Tongue (tissue), 3 donors: ENCODE measurements at places on chromosomes 7 and 10.

DNA sequence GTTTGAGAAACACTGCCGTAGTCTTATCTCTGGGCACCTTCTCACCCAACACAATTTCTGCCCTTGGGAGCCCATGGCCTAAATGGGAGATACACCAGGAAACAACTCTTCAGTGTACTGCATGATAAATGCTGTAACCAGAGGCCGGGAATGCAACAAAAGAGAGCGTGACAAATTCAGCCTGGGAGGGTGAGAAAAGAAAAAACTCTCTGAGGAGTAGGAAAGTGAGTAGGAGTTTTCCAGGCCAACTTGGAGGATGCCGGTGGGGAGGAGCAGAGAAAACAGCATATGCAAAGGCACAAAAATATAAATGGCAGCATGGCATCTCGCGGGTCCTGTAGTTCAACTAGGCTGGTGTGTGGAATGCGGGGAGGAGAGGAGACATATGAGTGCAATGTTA lies 624.5 kb downstream of the PARD3 start:
- no peak for DNase-seq

GRCh38 chr10:6786579-6787031 lies 206.5 kb upstream of the PRKCQ start:
- peak; percentile 85 for DNase-seq

DNA sequence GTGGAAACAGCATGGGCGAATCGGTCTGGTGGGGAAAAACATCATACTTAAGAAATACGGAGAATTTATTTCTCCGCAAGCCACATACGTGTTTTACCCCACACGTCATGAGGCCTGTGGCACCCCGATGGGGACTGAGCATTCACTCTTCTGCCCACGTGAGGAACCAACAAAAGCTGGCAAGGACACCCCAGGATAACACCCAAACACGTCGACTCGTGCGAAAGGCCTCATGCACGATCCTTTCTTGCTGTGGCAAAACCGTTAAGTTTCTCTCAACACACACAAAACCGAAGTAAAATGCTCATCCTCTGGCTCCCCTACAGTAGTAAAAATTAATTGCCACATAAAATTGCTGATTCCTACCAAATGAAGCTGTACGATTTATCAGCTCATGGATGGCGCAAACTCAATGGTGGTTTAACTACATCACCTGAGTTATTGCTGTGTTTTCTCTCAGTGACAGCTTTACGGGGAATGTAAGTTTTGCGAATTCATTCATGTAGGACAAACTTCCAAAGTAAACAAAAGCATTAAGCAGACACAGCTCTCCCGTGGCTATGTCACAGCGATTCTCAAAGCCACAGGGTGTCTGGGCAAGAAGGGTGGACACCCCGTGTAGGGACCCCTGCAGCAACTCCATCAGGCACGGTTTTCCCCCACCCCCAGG lies 97.0 kb downstream of the CTBP2 start:
- DNase-seq = no peak

- no peak for DNase-seq
Measured at GRCh38 chr10:17865351-17865750, 56.2 kb downstream of the MRC1 start.

DNA sequence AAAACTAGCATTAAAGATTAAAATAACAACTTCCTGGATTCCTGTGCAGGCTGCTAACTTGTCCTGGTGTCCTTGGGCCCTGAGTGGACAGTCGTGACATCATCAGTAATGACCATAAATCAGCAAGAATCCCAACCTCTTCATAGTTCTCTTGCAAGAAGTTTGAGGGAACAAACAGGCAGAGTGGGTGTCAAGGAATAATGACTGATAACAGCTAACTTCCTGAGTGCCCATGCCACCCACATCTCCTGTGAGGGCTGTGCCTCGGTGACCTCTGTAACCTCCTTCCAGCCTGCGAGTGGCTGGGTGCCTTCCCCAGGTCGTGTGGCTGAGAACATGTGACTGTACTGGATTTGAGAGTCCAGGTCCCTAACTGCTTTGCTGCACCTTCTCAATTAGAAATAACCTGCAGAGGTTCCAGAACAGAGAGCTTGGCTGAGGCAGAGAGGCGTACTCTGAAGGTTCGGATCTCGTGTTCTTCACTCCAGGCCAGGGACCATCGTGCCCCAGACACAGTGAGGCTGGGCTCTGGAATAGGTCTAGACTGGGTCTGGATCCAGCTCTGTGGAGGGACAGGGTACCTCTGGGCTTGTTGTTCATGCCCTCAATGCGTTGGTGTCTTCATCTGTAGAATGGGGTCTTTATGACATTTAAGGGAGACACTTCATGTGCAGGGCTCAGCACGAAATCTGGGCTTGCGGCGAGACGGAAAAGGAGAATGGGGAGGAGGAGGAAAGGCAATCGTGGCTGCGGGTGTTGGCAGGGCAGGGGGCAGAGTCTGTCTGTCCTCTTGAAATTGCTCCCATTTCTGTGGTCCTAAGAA lies 313.1 kb upstream of the ZNF32 start:
- DNase-seq = no peak

DNA sequence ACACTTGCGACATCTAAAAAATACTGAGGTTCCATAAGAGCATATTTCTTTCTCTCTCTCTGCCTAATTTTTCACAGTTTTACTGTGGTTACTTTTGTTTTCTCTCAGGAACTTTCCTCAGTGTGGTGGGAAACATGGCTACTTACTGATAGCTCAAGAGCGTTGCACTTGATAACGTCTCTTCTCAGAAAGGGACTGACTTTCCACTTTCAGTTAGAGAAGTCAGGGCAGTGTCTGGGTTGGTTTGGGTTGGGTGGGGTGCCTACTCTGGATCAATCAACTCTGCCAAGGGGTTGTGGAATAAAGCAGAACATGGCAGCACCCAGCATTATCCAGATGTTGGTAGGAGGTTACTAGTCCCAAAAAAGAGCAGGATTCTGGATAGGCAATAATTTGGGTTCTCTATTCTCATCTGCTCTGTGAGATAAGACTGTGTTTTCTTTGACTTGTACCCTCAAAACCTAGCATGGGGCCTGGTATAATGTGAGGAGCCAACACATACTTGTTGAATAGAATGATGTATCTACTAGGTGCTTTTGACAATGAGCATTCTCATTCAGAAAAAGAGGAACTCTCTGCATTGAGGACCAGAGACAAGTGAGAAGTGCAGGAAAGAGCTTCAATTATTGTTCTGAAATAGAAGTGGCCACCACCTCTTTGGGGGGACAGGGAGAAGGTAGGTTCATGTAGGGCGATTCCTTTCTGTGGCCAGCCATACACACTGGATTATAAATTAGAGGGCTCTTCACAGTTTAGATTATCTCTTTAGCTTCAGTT lies 315.7 kb downstream of the REEP3 start:
- no peak for DNase-seq

- DNase-seq = no peak
Measured at GRCh38 chr10:17120694-17121093, 8.9 kb downstream of the CUBN start.

DNA sequence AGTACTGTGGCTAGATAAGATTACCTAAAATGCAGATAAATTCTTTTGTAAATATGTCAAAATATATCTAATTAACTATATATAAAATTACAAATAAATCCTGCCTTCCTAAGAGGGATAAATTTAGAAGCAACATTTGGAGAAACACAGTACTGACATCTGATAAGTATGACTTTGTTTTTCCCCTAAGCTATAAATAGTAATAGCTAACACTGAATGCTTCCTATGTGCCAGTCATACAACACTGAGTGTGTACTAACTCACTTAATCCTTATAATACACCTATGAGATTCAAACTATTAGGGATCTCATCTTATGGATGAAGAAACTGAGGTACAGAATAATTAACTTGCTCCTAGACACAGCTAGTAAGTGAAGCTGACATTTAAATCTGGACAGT lies 733.4 kb downstream of the MAGI2 start:
- DNase-seq = peak; percentile 24

DNA sequence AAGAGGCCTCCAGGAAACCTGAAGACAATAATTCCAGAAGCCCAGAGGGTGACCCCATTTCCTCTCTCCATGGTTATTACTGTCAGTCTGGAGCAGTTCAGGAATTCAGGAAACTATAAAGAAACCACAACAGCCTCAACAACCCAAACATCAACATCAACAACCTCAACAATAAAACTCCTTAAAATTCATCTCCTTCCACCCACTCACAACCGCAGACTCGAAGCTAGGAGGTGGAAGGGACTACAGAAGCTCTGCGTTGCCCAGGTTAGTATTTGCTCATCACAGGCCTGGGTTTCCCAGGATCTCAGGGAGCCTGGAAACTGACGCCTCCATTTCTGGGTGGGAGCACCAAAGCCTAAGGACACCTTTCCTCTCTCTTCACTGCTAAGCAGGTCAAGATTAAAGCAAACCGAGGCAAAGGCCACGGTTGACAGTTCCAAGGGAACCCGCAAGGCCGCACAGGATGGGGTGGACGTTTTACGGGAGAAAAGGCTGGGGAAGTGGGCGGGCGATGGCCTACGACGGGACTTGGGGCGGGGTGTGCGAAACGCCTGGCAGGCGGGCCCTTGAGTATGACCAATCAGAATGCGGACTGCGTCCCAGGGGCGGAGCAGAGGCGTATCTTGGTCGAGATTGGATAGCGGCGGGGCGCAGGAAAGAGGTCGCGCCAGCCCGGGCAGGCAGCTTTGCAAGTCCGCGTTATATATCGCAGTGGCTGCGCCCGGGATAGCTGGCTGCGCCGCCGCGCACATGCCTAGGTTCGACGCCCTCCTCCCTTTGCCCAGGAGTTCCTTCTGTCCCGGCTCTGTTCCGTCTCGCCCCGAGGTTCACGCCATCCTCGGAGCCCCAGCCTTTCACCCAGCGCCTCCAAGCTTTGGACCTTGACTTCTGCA lies at the start of gene ELOVL3:
Gene ELOVL3 (plus strand): TSS at position 654 of the 896 bp plus-strand sequence. CDS start 250 bp downstream, outside the sequence.
- peak; percentile 98 for DNase-seq

DNA sequence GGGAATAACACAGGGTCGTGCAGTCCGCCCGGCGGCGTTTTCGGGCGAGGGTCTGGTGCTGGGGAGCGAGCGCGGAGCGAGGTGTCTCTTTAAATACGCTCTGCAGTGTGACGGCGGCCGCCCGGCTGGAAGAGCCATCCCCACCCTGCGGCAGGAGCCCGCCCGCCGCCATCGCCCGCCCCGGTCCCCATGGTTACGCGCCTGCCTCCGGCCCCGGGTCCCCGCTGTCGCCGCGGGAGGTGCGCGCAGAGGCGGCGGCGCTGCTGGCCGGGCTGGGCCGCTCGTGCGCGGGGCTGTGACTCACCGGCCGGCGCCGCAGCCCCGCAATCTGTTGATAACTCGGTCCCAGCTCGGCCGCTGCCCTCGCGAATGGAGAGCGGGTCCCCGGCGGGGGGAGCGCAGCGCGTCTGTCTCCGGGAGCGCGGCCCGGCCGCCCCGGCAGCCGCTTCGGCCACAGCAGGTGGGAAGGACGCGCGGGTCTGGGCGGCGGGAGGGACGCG lies at the start of gene ADGRA1:
Gene ADGRA1 (plus strand): TSS at position 246 of the 500 bp plus-strand sequence. CDS start 986 bp downstream, outside the sequence.
- peak; percentile 64 for DNase-seq

- DNase-seq = no peak
Measured at GRCh38 chr7:95758187-95758586, 14.2 kb upstream of the DYNC1I1 start.

DNA sequence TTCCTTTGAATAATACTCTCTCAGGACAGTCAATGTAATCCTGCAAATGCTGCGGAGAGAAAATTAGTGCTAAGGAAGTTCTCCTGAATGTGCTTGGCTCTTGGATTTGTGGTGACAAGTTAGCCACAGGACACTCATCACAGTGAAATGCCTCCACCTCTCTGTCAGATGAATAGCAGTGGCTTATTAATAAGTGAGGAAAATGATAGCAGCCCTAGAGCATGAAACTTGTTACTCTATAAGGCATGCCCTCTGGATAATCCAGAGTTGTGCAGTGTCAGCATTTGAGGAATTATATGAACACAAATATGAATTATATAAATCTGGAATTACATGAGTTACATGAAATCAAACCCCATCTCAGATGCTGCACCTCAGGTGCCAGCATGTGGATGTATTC lies 23.5 kb upstream of the TBX20 start:
- no peak for DNase-seq

DNA sequence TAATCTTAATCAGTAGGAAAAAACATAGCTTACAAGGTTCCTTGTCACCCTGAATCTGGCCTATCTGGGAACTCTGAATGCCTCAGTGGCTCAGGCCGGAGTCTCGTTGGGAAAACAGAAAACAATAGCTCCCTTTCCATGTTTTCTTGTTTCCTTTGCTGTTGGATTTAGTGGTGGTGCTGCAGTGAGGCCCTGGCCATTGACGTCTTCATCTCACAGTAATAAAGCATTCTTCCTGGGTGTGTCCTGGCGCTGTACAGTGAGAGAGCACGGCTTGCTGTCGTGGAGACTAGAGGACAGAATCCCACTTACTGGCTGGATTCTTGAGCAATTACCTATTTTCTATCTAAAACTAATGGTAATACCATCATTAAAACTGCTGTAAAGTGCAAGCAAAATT lies 1.3 kb upstream of the SPOCK2 start:
- DNase-seq = peak; percentile 36

DNA sequence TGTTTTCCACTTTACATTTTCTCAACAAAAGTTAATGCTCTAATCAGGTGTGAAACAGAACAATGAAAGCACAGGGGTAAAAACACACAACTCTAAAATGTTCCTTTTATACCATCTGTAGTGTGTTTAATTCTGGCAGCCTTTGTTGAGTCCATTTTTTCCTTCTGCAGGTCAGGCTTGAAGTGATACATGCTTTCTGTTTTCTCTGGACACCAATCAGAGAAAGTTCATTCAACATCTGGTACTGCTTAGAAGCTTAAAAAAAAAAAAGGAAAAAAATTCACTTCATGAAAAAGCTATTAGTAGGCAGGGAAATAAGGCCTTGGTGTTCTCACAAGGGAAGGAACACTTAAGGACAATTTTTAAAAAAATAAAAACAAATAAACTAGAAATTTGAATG lies 231.3 kb upstream of the RHOBTB1 start:
- peak; percentile 84 for DNase-seq

GRCh38 chr7:158255156-158255555 lies 332.5 kb downstream of the PTPRN2 start:
- no peak for DNase-seq

- DNase-seq = peak; percentile 73
Measured at GRCh38 chr7:74020390-74020789, 7.6 kb upstream of the ELN start.

- peak; percentile 17 for DNase-seq
Measured at GRCh38 chr7:24778543-24779282, 21.4 kb upstream of the GSDME start.

DNA sequence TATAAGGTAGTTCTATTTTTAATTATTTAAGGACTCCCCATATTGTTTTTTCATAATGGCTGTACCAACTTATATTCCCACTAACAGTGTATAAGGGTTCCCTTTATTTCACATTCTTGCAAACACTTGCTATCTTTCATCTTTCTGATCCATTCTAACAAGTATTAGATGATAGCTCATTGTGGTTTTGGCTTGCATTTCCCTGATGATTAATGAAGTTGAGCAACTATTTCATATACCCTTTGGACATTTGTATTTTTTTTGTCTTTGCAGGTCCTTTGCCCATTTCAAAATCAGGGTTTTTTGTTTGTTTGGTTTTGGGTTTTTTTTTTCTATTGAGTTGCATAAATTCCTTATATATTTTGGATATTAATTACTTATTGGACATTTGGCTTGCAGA lies 107.2 kb downstream of the EPC1 start:
- no peak for DNase-seq

GRCh38 chr7:18667466-18667865 lies 171.9 kb downstream of the HDAC9 start:
- DNase-seq = peak; percentile 15
